ENCODE measurements at places on chromosomes 12 and 14.

- DNase-seq: no peak
These were observed 1.7 kb downstream of the CCND2 start for GRCh38 chr12:4275016-4275869.

GRCh38 chr12:53700567-53700966, 24.7 kb upstream of the ATP5MC2 start:
- DNase-seq: no peak

GRCh38 chr12:67720351-67720856, 71.9 kb downstream of the DYRK2 start:
- DNase-seq: no peak

DNA sequence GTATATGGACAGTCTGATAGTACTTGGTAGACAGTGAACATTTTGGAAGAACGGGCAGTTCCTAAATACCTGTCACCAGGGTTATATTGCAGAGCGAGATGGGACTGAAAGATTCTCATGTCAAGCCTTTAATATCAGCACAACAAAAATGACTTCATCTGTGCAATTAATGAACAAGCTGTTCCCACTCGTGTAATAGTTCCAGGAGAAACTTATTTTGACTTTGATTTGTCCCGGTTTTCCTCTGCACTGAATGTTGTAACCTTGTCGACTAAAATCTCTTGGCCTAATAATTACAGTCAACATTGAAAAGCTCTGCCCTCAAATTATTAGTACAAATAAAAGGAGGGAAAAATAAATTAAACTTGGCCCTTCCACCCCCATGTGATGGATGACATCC, 79.5 kb downstream of the WASHC3 start:
- DNase-seq: no peak

- no peak for DNase-seq
These were observed 316.4 kb downstream of the NOVA1 start for GRCh38 chr14:26281280-26281998.

DNA sequence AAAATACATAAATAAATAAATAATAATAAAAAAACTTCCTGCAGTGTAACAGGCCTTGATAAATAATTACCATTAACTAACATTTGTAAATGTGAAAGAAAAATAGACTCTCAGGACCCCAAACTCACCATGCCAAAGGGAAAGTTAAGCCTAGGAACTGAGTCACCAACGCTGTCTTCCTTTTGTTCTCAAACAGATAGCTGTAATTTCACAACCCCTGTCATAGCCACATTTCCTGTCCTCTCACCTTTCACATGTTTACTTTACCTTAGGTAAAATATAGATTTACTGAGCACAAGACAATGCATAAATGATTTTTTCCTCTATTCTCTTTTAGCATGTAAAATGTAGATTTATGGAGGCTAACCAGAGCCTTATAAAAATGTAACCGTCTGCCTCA, 35.9 kb upstream of the CHST11 start:
- peak; percentile 11 for DNase-seq

GRCh38 chr12:75978677-75979076, 52.9 kb downstream of the PHLDA1 start:
- DNase-seq: no peak

- no peak for DNase-seq
These were observed 27.3 kb downstream of the CAPS2 start for GRCh38 chr12:75302781-75303180.

GRCh38 chr14:72169521-72169920, 237.3 kb downstream of the RGS6 start:
- DNase-seq: no peak

GRCh38 chr12:58224536-58225105, 283.3 kb downstream of the ATP23 start:
- no peak for DNase-seq

- no peak for DNase-seq
These were observed 433.3 kb upstream of the PRICKLE1 start for GRCh38 chr12:43022838-43023237.

DNA sequence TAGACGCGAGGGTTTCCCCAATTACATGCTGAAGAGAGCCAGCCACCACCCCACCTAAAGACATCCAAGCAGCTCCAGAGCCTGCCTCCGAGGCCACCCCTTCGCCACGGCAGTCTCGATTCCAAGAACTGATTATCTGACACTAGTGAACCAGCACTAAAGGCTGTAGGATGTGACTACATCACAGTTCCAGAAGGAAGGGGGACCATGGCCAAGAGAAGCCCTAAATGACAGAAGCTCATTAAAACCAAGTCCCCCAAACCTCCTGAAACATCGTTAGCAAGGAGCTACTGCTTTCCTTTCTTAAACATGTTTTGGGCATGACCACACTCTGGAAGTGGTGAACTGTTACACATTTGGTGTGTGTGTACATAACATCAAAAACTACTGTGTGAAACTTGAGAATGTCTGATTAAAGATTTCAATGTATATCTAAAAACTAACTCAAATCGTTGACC, 88.2 kb downstream of the DUSP16 start:
- DNase-seq: no peak

- no peak for DNase-seq
These were observed 21.1 kb upstream of the LRTM2 start for GRCh38 chr12:1799051-1799881.

DNA sequence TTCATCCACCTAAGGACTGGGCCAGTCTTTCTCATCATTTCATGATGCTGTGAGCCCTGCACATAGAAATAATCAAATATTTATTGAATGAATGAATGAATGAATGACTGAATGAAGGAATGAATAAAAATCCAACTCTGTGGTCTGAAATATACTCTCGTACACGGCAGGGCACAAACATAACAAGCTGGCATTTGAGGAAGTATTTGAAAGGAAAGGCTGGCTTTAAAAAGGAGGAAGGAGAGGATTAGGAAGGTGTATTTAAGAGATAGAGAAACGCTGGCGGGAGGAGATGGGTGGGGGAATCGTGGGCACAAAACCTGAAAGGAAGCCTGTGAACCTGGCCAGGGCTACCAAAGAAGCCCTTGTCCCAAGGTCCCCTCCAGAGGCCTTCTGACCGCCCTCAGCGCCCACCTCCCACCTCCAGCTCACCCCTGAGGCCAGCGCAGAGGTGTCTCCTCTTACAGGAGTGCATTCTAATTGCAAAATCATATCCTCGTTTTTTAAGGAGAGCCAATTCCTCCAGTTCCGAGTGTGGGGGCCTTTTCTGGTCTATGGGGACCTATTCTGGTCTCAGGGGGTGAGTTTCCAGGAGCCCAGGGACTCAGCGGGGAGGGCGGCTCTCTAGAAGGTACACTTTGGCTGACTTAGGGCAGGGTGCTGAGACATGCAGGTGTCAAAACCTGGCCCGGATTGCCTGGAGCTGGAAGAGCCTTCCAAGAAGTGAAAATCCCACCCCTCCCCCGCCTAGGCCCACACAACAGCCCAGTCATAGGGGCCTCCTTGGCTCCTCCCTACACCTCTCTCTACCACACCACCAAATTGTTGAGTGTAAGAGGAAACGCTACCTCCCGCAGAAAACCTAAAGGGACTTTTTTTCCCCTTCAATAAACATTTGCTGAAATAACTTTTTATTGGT, 8.7 kb upstream of the JDP2 start:
- DNase-seq: no peak

DNA sequence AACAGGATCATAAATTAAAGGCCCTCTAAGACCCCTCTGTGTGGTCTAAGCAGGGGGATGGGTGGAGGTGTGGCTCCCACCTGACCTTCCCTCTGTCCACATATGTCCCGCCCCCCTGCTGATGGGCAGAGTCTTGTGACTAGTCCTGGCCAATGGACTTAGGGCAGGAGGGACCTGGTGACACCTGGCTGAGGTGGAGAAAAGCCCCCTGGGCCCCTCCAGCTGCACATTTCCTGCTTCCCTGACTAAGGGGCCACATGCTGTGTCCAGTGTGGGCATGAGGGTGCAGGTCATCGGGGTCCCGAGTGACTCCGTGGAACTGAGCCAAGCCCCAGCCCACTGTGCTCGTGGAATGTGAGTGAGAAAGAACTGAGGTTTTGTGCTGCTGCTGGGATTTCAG, 254.7 kb downstream of the ADGRD1 start:
- DNase-seq: no peak

DNA sequence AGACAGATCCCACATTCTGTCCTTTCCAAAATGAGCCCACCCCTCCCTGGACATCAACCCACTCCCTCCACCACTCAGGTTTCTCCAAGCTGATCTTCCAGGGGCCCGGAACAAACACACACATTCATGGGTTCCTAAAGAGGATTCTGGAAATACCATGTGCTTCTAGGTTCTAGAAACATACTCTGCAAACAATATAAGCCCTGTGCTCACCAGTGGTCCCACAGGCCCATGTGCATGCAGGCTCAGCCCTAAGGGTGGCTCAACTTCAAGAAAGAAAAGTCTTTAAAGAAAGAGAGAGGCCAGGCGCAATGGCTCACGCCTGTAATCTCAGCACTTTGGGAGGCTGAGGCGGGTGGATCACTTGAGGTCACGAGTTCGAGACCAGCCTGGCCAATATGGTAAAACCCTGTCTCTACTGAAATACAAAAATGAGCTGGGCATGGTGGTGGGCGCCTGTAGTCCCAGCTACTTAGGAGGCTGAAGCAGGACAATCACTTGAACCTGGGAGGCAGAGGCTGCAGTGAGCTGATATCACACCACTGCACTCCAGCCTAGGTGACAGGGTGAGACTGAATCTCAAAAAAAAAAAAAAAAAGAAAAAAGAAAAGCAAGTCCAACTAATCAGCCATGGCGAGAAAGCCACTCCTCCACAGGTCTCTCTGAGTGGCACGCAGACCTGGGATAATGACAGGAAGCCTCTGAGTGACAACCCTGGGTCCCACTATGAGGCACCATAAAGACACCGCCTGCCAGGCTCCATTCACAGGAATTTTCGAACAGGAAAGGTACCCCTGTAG, 59.5 kb upstream of the PNMA1 start:
- DNase-seq: no peak

DNA sequence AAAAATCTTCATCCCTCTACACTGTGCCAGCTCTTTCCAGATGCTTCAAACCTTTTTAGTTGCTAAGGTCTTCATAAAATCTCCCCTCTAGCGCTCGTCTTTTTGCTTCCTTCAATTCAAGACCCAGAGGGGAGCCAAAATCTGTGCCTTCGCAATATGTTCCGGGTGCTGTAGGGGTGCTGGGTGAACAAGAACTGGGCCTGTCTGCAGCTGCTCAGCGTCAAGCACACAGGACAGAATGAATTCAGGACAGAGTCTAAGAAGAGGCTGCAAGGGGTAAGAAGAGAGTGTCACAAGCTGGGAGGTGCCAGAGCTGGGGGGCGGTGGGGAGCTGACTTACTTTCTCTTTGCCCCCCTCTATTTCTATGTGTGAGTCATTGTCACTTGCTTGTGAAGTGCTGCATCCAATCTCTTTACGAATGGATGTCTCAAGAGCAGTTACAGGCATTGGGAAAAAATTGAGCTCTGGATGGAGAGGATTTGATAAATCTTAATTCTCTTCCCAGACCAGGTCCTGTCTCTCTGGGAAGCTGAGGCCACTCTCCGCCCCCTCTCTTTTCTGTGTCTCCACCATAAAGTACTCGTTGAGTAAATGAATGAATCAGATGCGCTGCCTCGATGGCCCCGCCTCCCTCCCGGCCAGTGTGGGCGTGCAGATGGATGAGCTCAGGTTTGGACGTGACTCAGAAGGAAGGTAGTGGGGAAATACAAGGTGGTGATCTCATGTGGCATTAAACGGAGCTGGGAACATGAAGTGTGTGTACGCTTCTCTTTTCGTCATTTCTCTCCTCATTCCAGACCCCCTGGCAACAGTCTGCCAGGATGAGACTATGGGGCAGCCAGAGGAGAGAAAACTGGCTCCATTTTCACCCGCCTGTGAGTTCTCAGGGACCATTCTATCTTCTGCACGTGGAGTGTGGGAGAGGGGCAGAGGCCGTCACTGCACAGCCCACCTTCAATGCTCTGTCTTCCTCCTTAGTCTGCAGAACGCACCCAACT, 91.3 kb downstream of the TSPAN9 start:
- DNase-seq: no peak

- DNase-seq: no peak
These were observed 411.0 kb downstream of the C12orf50 start for GRCh38 chr12:87618199-87618598.

DNA sequence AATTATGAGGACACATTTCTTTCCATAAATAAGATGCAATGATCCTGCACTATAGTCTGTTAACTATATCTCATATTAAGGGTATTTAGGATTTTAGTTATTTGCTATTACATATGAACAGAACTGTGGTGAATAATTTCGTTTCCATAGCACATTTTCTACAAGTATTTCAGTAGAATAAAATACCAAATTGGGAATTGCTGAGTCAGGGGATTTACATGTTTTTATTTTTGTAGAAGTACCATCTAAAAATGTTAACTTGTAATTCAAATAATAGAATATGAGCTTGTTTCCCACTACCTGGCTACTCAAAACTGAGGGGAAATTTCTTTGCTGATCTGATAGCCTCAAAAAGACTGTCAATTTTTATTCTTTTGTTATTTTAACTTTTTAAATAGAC, 124.1 kb downstream of the SCAF11 start:
- no peak for DNase-seq

GRCh38 chr12:78037707-78038106, 207.0 kb downstream of the NAV3 start:
- no peak for DNase-seq

GRCh38 chr14:81682701-81683100, 149.0 kb upstream of the SEL1L start:
- DNase-seq: no peak

GRCh38 chr12:81450920-81451739, 308.0 kb downstream of the PPFIA2 start:
- DNase-seq: no peak

GRCh38 chr14:63986789-63987533, 134.2 kb downstream of the SYNE2 start:
- no peak for DNase-seq

DNA sequence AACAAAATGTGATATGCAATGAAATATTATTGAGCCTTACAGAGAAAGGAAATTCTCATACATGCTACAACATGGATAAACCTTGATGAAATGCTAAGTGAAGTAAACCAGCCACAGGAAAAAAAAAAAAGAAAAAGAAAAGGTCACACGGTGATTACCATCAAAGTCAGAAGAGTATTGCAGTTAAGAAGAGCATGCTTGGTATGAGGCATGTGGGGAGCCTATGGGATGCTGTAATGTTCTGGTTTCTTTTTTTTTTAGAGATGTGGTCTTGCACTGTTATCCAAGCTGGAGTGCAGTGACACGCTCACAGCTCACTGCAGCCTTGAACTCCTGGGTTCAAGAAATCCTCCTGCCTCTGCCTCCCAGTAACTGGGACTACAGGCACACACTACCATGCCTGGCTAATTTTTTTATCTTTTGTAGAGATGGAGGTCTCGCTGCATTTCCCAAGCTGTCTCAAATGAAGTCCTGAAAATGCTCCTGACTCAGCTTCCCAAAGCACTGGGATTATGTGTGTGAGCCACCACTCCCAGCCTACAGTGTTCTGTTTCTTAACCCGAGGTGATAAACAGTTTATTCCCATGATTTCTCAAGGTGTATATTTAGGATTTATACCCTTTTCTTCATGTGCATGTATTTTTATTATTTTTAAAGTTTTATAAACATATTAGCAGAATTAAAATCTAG, 96.2 kb downstream of the SEC23A start:
- no peak for DNase-seq

GRCh38 chr14:89755816-89756215, 198.7 kb downstream of the EFCAB11 start:
- no peak for DNase-seq
